ENCODE measurements at places on chromosomes 16 and 17. TPM values are rescaled to one million over a fixed set of nuclear protein-coding genes. Genes with fewer than 3 reads are reported as not detected.

Gene NPIPA1
- polyA plus RNA-seq = 3.3 TPM

Gene GLIS2
- not detected for polyA plus RNA-seq

Gene PYY
- polyA plus RNA-seq = not detected

Gene CACNG4
- not detected for polyA plus RNA-seq

Gene PRDM7
- not detected for polyA plus RNA-seq

Gene HCRT
- polyA plus RNA-seq = not detected

Gene KRT15
- polyA plus RNA-seq = not detected

Gene CCL4
- polyA plus RNA-seq = 8.4 TPM

Gene FBXW10B
- polyA plus RNA-seq = not detected

Gene OR1F1
- polyA plus RNA-seq = not detected

Gene SPN
- polyA plus RNA-seq = 11.0 TPM

Gene CACNG3
- not detected for polyA plus RNA-seq

Gene FOXL1
- polyA plus RNA-seq = not detected

Gene SPG7
- 47.0 TPM for polyA plus RNA-seq

Gene PMFBP1
- polyA plus RNA-seq = 0.11 TPM

Gene KRT20
- not detected for polyA plus RNA-seq

Gene SLC47A2
- 0.15 TPM for polyA plus RNA-seq

Gene SLC6A2
- polyA plus RNA-seq = not detected

Gene CD300LD
- polyA plus RNA-seq = not detected

Gene ELP5
- polyA plus RNA-seq = 86.8 TPM

Gene ATP2A3
- 155 TPM for polyA plus RNA-seq

Gene TAC4
- polyA plus RNA-seq = not detected

Gene INTS2
- polyA plus RNA-seq = 2.9 TPM

Gene SEC14L1
- 44.4 TPM for polyA plus RNA-seq

Gene WWP2
- polyA plus RNA-seq = 61.5 TPM

Gene LIMD2
- 845 TPM for polyA plus RNA-seq

Gene NUDT21
- polyA plus RNA-seq = 57.2 TPM

Gene TP53TG3F
- not detected for polyA plus RNA-seq

Gene KRTAP9-8
- polyA plus RNA-seq = not detected

Gene NECAB2
- polyA plus RNA-seq = not detected

Gene ABCA5
- polyA plus RNA-seq = 4.5 TPM

Gene TP53TG3C
- polyA plus RNA-seq = not detected

Gene CCL3
- polyA plus RNA-seq = 1.2 TPM

Gene SLC9A5
- 0.75 TPM for polyA plus RNA-seq

Gene SGCA
- 2.9 TPM for polyA plus RNA-seq

Data from IgD-negative memory B cell (primary cell).